ENCODE measurements at places on chromosomes 1 and 21.

- DNase-seq: no peak
These were observed 504.7 kb upstream of the PBX1 start for GRCh38 chr1:164054331-164054730.

DNA sequence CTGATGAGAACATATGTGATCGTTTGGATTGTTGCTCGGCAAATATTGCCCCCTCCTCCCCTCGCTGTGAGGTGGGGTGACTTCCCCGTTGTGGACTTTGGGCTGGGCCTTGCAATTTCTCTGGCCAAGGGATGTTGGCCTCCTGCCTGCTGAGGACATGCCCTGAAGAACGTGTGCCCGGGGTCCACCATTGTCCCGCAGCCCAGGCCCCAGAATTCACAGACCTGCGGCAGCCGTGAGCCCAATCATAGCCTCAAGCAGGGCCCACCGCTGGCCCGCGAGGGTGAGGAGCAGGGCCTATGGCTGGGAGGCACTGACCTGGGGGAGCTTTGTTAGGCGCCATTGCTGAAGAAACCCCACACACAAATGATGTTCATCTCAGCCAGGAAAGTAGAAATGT lies 58.3 kb upstream of the ACTRT2 start:
- DNase-seq: no peak

DNA sequence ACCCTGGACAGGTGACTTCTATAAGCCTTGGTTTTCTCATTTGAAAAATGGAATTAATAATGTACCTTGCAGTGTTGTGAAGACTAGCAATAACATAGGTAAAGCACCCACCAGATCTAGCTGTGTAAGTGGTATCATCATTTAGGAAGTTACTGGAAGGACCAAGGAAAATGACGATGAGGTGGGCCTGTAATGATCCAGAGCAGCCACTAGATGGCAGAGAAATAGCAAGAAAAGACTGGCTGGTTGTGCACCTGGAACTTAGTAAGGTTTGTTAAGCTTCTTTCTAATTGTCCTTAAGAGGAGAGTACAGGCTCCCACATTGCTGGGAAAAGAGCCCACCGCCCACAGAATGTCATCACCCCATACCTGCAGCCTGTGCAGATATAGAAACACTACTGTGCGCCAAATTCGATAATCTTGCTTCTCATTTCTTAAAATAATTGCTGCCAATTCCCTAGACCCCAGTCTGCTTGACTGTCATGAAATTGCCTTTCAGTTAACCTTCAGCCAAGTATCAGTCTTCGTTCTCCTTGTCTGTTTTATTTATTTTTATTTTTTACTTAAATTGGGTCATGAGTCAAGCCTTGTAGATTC lies 37.2 kb downstream of the WNT4 start:
- no peak for DNase-seq

DNA sequence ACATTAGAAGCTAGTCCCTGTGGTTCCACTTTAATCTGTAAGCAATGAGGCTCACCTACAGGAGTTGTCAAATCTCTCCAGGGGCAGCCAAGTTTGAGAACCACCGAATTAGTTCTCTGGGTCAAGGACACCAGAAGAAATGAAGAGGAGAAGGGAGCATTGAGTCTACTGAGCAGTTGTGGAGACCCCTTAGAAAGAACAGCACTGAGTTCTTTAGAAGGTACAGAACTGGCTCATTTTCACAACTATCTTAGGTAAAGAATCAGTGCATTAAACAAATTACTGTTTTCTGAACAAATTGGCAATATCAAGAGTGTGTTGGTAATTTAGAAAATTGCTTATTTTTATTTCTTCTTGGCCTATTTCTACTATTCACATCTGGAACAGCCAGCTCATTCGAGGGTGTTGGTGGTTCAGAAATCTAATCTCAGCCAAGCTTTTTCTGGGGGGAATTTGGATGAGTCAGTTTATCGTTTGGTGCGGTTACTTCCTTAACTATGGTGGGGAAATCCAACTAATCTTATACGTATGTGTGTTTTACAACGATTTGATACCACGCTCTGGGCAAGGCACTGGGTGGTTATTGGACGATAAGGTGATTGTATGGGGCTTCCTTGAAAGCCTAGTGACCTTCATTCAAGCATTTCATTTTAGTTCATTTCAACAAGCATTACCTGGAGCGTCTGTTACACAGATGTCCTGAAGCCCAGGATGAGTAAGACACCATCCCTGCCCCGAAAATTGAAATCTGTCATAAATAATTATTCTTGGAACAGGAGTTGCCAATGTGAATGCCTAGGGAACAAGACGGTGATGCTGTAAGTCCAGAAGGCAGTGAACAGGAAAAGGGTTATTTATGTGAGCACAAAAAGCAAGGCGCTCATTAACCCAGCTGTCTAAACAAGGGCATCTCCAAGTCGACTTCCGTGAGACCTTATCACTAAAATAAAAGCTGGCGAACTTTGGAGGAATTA lies 52.0 kb upstream of the TMPRSS2 start:
- no peak for DNase-seq
